A549 (cell line): ENCODE measurements at places on chromosomes 11 and 22.

DNA sequence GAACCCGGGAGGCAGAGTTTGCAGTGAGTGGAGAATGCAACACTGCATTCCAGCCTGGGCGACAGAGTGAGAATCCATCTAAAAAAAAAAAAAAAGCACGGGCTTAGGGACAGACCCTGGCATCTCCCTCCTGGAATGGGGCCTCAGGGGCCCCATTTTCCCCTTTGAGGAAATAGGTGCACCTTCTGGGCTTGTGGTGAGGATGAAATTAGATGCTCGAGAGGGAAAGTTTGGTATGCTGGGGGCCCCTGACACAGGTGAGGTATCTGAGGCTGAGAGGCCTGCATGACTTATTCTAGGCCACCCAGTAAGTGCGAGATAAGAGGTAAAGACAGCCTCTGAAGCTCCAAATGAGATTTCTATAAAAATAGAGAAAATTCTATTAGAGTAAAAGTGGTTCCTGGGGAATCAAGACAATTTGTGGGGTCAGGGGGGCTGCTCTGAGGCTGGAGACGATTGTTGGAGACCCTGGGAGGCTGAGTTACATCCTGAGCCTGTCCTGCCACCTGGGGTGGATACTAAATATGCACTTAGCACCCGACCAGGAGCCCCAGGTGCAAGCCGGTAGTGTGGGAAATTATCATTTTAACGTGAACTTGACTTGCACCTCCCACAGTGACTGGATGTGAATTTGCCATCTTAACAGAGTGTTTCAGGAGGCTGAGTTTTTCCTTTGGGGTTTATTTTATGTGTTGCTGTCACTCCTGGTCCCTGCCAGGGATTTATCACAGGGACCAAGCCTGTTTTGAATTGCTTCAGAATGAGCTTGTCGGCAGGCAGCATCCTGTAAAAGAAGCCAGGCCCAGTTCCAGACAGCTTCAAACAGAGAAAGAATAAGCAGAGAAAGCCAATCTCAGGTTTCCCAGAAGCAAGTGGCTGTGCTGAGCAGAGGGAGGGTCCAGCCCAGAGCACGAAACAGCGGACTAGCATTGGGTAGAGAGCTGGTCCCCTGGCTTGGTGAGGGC, 48.4 kb upstream of the TSKU start:
- DNase-seq: no peak

GRCh38 chr11:117614728-117615127, 182.3 kb downstream of the DSCAML1 start:
- no peak for DNase-seq

DNA sequence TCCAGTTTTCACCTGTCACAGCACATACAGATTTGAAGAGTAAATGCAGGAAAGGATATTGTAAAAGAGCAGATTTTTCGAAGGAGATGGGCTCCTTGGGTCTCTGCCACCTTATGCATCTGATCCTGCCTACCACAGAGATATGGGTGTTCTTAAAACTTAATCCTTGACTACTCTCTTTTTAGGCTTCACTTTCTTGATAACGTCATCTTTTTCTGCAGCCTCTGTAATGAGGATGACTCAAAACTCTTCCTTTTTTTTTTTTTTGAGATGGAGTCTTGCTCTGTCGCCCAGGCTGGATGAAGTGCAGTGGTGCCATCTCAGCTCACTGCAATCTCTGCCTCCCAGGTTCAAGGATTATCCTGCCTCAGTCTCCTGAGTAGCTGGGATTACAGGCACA, 7.8 kb downstream of the PRR14L start:
- no peak for DNase-seq

DNA sequence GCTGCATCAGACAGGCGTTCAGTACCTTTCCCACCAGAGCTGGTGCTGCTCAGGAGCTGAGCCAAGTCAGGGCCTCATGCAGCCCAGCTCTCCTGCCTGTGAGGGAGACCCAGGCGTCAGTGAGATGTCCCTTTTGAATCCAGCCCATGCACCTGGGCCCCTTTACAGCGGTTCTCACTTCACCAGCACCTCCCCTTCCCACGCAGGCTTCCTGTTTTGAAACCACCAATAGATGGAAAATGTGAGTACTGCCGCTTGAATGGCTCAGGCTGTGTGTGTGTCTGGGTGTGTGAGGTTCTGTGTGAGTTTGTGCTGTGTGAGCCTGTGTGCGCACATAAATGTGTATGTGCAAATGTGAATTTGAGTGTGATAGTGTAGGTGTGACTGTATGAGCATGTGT, 88.4 kb downstream of the UBASH3B start:
- no peak for DNase-seq

GRCh38 chr22:44622147-44622427, 79.9 kb upstream of the PRR5 start:
- peak; percentile 27 for DNase-seq

GRCh38 chr22:27152033-27152432, 494.6 kb downstream of the MIAT start:
- no peak for DNase-seq

DNA sequence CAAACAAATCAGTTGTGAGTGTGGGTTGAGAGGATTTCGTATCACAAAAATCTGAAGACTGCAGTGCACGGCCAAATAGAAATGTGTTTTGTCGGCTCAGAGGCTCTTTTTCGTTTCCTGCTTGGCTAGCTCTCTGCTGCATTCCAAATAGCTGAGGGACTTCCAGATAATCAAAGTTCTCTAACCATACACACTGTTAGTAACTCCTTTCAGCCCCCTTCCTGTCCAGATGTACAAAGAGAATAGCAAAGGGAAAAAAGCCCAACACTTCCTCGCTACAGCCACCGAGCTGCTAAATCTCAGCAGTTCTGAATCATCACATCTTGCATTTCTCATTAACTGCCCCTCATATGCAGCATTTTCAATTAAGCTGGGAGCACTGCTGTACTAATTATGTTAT, 203.1 kb downstream of the TENM4 start:
- DNase-seq: no peak

GRCh38 chr11:133265530-133266035, 266.7 kb downstream of the OPCML start:
- no peak for DNase-seq

DNA sequence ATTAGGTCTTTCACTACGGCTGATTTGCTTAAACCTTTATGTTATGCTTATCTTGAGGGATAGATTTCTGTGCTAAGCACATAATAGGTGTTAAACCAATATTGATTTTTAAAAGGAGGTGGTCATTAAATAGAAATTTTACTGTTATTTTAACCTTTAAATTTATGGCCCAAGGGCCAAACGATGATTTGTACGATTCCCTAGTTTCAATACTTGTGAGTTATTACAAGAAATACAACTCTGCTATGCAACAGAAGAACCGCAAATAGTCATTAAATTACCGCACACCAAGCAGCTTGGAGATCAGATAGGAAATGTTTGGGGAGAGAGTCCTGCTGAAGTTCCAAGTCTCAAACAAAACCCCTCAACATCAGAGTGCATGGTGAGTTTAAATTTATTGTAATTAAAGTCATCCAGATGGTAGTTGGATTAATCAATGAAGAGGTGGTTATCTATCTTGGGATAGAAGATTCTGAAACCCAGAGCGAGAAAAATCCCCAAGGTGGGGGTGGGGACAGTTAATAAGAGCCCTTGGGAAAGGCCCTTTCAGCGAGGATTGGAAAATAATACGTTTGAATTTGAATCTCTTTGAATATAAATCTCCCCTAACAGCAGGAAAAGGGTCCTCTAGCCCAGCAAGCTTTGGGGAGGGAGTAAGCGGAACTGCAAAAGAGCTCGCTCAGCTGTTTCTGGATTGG, 805 bp upstream of the QSER1 start:
- peak; percentile 9 for DNase-seq

DNA sequence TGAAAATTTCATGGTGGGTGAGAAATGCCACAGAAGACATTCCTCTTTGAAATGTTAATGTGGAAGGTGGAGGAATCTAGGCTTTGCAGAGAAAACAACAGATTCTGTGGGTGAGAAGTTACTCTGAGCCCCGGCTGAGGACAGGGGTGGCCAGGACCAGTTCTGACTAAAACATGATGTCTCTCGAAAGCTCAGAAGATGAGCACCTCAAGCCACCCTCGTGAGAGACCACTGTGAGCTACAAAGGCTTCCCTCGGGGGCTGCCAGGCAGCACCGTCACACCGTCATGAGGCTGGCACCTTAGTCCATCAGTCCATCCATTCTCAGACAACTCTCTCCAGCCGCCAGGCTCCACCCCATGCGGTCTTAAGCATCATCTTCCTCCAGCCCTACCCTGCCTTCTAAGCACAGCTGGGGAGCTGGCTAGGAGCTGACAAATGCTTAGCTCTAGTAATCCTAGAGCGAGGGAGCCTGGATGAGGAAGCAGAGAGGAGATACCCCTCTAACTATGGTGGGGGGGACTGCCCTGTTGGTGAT, 360.5 kb downstream of the SHANK2 start:
- no peak for DNase-seq

DNA sequence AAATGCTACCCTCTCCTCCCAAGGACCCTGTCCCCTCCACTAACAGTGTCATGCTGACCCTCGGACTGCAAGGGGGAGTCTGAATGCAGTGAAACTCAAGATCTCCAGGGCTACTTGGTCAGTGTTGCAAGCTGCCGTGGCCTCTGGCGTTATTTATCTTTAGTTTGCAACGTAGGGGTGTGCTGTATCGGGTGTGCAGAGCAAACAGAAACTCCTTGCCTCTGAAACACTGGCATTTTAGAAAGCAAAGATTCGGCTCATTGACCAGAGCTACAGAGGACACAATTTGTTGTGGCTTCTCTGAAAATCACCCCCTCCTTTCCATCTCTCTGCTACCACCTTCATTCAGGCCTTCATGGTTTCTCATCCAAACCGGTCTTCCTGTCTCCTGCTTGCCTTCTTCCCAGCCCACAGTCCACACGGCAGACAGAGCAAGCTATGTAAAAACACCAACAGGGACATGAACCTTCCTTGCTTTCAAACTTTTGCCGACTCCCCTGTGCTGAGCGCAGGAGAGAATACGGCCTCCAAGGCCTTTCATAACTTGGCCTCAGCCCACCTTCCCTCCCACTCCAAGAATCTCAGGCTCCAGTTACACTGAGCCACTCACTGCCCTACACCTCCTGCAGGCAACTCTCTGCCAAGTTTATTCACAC, 14.9 kb downstream of the FZD4 start:
- DNase-seq: no peak

GRCh38 chr11:134950692-134951304, 538.8 kb upstream of the B3GAT1 start:
- DNase-seq: no peak

DNA sequence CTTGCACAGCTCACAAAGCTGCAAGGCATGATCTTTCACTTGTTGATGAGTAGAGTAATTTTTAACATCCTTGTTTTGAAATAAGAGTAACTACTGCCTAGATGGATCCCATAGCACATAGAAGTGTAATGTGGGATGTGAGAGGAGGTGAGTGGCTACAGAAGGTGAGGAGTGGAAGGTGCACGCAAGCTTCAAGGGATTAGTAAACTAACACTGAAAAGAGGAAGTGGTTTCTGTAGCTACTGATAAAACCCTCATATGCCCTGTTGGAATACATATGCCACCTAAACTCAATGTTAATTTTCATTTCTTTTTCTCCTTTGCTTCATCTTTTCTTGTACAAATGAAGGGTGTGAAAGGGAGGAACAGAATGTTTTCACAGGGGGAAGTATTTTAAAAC, 22.0 kb upstream of the CTSC start:
- no peak for DNase-seq

- DNase-seq: no peak
These were observed 2.7 kb downstream of the MUC5AC start for GRCh38 chr11:1160231-1161101.

GRCh38 chr22:40310768-40311120, 35.6 kb upstream of the ADSL start:
- no peak for DNase-seq

GRCh38 chr11:120386774-120387371, 50.7 kb downstream of the ARHGEF12 start:
- DNase-seq: no peak

GRCh38 chr11:81444297-81444696, 1289.4 kb downstream of the FAM181B start:
- no peak for DNase-seq

GRCh38 chr11:73465871-73466270, 89.7 kb downstream of the RELT start:
- DNase-seq: no peak

- no peak for DNase-seq
These were observed 45.8 kb downstream of the LRFN4 start for GRCh38 chr11:66902486-66903177.

DNA sequence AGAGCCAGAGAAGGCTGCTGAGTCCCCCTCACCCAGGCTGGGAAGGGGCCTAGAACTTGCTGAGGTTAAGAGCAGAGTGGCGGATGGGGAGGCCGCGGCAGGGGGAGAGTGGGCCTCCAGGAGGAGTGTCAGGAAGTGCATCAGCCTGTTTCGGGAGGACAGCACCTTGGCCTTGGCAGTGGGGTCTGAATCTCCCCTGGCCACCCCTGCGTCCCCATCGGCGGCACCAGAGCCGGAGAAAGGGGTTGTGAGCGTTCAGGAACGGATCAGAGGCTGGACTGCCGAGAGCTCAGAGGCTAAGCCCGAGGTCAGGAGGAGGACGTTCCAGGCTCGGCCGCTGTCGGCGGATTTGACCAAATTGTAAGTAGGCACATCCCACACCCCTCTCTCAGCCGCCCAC, 76.7 kb downstream of the KIAA1671 start:
- DNase-seq: no peak

DNA sequence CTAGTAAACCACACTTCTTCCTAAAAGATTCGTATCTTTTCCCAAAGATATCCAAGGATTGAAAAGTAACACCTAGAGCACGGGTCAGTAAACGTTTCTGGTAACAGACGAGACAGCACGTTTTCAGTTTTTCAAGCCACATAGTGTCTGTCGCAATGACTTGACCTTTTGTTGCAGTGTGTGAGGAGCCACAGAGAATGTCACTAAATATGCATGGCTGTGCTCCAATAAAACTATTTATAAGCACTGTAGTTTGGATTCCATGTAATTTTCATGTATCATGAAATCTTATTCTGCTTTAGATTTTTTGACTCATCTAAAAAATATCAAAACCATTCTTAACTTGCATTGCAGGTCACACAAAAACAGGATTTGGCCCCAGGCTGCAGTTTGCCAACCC, 18.3 kb upstream of the MICAL3 start:
- DNase-seq: no peak

- no peak for DNase-seq
These were observed 174.0 kb upstream of the MTMR2 start for GRCh38 chr11:96097844-96098421.
